Aorta (tissue), 5 donors: ENCODE measurements at places on chromosomes 7 and 10. TPM values are rescaled to one million over a fixed set of nuclear protein-coding genes. Genes with fewer than 3 reads are reported as not detected.

DNA sequence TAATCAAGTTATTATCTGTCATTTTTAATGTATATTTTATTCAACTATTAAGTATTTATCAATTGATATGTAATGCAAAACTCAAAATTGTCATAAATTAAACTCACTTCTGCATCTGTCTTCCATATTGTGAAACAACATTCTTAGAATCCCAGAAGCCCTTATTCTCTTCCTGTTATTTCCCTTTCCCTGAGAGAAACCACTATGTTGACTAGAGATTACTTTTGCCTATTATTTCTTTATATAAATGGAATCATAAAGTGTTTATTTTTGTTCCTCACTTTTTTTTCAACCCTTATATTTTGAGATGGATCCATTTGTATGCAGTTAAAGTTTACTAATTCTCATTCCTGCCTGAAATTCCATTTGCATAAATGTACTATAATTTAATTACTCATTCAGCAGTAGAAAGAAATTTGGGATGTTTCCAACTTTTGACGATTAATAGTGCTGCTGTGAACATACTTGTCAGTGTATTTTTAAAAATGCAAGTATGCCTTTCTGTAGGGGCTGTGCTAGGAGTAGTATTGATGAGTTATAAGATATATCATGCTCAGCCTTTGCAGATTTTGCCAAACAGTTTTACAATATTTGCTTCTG is 211.2 kb downstream of the SEMA3D start:
- H3K4me1 ChIP-seq: no peaks in the 10 kb centered on the region
- DNase-seq: no peak
- H3K27me3 ChIP-seq: no peaks in the 10 kb centered on the region
- no peak overlapping the region for H3K4me3 ChIP-seq
- H3K27ac ChIP-seq: no peak overlapping the region

- H3K4me1 ChIP-seq: no peaks in the 10 kb centered on the region
- DNase-seq: no peak
- no peak overlapping the region for H3K4me3 ChIP-seq
- H3K27me3 ChIP-seq: no peaks in the 10 kb centered on the region
- no peak overlapping the region for H3K27ac ChIP-seq
Measured at GRCh38 chr7:33687625-33688024, 217.7 kb upstream of the BMPER start.

- H3K36me3 ChIP-seq: no peaks in the 10 kb centered on the region
- no peak for DNase-seq
- no peak overlapping the region for H3K27ac ChIP-seq
- H3K27me3 ChIP-seq: no peaks in the 10 kb centered on the region
- no peak overlapping the region for H3K4me3 ChIP-seq
- H3K4me1 ChIP-seq: no peaks in the 10 kb centered on the region
Measured at GRCh38 chr7:113731571-113731970, 187.2 kb downstream of the PPP1R3A start.

- H3K4me1 ChIP-seq: no peaks in the 10 kb centered on the region
- H3K27me3 ChIP-seq: no peaks in the 10 kb centered on the region
- H3K36me3 ChIP-seq: no peaks in the 10 kb centered on the region
Measured at GRCh38 chr7:133207687-133208086, 45.2 kb upstream of the EXOC4 start.

DNA sequence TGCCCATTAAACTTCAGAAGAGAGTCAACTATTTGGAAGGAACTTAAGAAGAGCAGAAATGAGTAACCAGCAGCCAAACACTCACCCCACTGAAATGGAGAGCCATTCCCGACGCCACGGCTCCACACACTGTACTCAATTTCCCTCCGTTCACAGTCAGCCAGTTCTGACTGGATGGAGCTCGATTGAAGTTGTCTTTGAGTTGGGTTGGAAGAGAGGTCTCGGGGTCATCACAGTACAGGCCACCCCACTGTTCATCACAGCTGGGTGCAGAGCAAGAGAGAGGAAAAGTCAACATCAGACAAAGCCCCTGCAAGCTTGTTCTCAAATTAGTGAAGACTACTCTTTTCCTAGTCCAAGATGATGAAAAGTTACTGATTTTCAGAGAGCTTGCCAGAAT is 75.9 kb upstream of the SLC26A5 start:
- DNase-seq: no peak
- H3K4me1 ChIP-seq: no peaks in the 10 kb centered on the region
- H3K4me3 ChIP-seq: no peak overlapping the region
- no peak overlapping the region for H3K27ac ChIP-seq

DNA sequence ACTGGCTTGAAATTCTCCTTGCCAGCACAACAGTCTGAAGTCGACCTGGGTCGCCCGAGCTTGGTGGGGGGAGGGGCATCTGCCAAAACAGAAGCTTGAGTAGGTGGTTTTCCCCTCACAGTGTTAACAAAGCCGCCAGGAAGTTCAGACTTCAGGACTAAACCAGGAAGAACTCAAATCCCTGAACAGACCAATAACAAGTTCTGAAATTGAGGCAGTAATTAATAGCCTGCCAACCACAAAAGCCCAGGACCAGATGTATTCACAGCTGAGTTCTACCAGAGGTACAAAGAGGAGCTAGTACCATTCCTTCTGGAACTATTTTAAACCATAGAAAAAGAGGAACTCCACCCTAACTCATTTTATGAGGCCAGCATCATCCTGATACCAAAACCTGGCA is 45.3 kb downstream of the LRRC72 start:
- no peak overlapping the region for H3K4me3 ChIP-seq
- H3K27ac ChIP-seq: no peak overlapping the region
- no peaks in the 10 kb centered on the region for H3K36me3 ChIP-seq

IQUB gene
- 0.39 TPM for total RNA-seq

GRCh38 chr10:119112056-119112455 is 8.1 kb downstream of the DENND10 start:
- no peak for DNase-seq
- H3K27me3 ChIP-seq: no peaks in the 10 kb centered on the region
- H3K27ac ChIP-seq: no peak overlapping the region
- no peaks in the 10 kb centered on the region for H3K4me1 ChIP-seq
- H3K4me3 ChIP-seq: no peak overlapping the region

MEIG1 gene
- total RNA-seq: not detected

DNA sequence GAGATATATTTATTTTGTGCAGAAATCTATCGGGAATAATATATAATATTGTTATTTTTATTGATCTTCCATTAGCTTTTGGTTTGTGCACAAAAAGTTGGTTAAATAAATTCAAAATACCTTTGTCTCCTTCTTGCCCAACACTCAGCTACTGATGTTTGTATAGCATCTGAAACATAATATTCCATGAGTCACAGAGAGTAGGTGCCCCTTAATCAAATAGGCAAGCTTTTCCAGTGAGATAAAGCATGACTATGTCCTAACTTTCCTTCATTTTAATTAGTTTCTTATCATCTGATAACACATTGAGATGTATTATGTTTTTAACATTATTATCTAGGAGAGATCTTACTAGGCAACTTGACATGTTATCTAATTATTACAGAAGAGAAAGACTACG is 432.2 kb downstream of the KIF20B start:
- no peaks in the 10 kb centered on the region for H3K4me1 ChIP-seq
- H3K27me3 ChIP-seq: no peaks in the 10 kb centered on the region
- no peak overlapping the region for H3K4me3 ChIP-seq

DNA sequence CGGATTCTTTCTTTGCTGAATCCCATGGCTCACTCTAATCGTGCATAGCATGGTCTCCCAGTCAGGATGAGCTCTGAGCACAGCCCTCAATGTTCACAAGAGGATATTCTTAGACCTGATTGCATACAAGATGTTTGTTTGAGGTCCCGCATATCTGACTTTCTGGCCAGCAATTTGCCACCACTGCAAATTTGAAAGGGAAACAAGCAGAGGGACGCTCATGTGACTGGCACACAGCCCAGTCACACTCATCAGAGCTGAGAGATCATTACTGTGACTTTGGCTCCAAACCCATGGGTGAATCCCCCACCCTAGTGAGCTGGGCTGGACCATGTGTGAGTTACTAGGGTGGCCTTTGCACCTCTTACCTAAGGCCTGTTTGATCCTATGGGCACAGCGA is 9.9 kb downstream of the TAS2R41 start:
- no peaks in the 10 kb centered on the region for H3K4me1 ChIP-seq
- no peak overlapping the region for H3K27ac ChIP-seq
- no peaks in the 10 kb centered on the region for H3K27me3 ChIP-seq
- DNase-seq: no peak

VAX1 gene
- total RNA-seq: not detected

PPP3CB gene
- 61.0 TPM for total RNA-seq

FAM24B gene
- total RNA-seq: 3.9 TPM

GRCh38 chr10:32141018-32141807 is 85.0 kb upstream of the KIF5B start:
- no peak overlapping the region for H3K27ac ChIP-seq
- no peaks in the 10 kb centered on the region for H3K36me3 ChIP-seq
- DNase-seq: no peak
- no peak overlapping the region for H3K4me3 ChIP-seq

MAP3K8 gene
- total RNA-seq: 80.3 TPM

- no peaks in the 10 kb centered on the region for H3K27me3 ChIP-seq
- no peak overlapping the region for H3K27ac ChIP-seq
- no peaks in the 10 kb centered on the region for H3K36me3 ChIP-seq
- H3K4me1 ChIP-seq: no peaks in the 10 kb centered on the region
- no peak for DNase-seq
- H3K4me3 ChIP-seq: no peak overlapping the region
Measured at GRCh38 chr10:10958041-10958440, 59.6 kb upstream of the CELF2 start.

- no peak for DNase-seq
- no peak overlapping the region for H3K27ac ChIP-seq
- H3K27me3 ChIP-seq: no peaks in the 10 kb centered on the region
Measured at GRCh38 chr10:7318836-7319235, 92.0 kb downstream of the SFMBT2 start.

- no peak for DNase-seq
- H3K4me3 ChIP-seq: no peak overlapping the region
- H3K4me1 ChIP-seq: peaks cover 9% of the 10 kb centered on the region
- H3K36me3 ChIP-seq: no peaks in the 10 kb centered on the region
- no peaks in the 10 kb centered on the region for H3K27me3 ChIP-seq
Measured at GRCh38 chr7:102916881-102917280, 4.1 kb downstream of the LRRC17 start.

DNA sequence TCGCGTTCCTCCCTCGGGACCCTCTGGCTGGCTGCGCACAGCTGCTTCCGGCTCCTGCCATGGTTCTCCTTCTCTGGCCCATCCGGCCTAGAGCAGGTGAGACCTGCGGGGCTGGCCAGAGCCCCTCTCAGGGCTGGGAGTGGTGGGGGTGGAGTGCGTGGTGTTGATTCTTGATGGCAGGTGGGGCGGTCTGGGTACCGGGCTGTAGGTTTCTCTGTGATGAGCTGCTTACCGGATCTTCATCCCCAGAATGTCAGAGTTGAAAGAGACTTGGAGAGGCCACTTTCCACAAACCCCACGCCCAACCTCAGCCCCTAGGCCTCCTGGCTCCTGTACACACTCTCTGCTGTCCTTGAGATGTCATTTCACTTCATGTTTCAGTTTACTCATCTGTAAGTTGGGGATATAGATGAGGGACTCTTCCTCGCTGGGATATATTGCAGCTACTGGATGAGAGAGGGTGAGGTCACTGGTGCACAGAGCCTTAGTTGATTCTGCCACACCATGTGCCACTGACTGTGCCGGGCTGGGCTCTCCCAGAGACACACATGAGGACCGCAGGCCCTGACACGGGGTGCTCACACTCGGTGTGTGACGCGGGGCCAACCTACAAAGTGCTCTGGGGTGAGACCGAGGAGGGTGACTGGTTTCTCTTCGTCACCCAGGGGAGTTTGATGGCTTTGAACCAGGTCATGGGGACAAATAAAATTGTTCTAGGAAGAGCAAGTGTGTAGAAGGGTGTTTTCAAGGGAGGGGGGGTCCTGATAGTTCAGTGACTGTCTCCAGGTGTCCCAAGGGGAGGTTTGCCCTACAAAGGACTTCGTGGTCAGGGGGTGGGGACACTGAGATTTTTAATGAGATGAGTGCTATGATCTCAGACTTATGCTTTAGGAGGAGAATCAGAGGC is 29.5 kb downstream of the ZNF775 start:
- no peak overlapping the region for H3K4me3 ChIP-seq
- no peaks in the 10 kb centered on the region for H3K36me3 ChIP-seq
- no peak overlapping the region for H3K27ac ChIP-seq
- DNase-seq: no peak
- no peaks in the 10 kb centered on the region for H3K27me3 ChIP-seq

- H3K27ac ChIP-seq: no peak overlapping the region
- H3K4me1 ChIP-seq: no peaks in the 10 kb centered on the region
- H3K36me3 ChIP-seq: no peaks in the 10 kb centered on the region
- no peaks in the 10 kb centered on the region for H3K27me3 ChIP-seq
- no peak overlapping the region for H3K4me3 ChIP-seq
Measured at GRCh38 chr7:39451901-39452300, 114.3 kb upstream of the YAE1 start.

- no peaks in the 10 kb centered on the region for H3K36me3 ChIP-seq
- no peak overlapping the region for H3K27ac ChIP-seq
- no peak overlapping the region for H3K4me3 ChIP-seq
- no peaks in the 10 kb centered on the region for H3K4me1 ChIP-seq
Measured at GRCh38 chr7:96300502-96300901, 21.4 kb downstream of the SLC25A13 start.

GRCh38 chr10:131270461-131271190 is 40.9 kb downstream of the TCERG1L start:
- no peaks in the 10 kb centered on the region for H3K4me1 ChIP-seq
- no peak overlapping the region for H3K4me3 ChIP-seq
- no peak for DNase-seq

- no peak for DNase-seq
- H3K27ac ChIP-seq: no peak overlapping the region
- H3K27me3 ChIP-seq: no peaks in the 10 kb centered on the region
- H3K36me3 ChIP-seq: no peaks in the 10 kb centered on the region
- H3K4me3 ChIP-seq: no peak overlapping the region
Measured at GRCh38 chr7:13577566-13578145, 411.8 kb downstream of the ETV1 start.

POR gene
- total RNA-seq: 87.4 TPM

DNA sequence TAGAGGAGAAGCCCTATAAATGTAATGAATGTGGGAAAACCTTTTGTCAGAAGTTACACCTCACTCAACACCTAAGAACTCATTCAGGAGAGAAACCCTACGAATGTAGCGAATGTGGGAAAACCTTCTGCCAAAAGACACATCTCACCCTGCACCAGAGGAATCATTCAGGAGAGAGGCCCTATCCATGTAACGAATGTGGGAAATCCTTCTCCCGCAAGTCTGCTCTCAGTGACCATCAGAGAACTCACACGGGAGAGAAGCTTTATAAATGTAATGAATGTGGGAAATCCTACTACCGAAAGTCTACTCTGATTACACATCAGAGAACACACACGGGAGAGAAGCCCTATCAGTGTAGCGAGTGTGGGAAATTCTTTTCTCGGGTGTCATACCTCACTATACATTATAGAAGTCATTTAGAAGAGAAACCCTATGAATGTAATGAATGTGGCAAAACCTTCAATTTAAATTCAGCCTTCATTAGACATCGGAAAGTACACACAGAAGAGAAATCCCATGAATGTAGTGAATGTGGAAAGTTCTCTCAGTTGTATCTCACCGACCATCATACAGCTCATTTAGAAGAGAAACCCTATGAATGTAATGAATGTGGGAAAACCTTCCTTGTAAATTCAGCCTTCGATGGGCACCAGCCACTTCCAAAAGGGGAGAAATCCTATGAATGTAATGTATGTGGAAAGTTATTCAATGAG is 18.9 kb downstream of the RBAK start:
- no peak overlapping the region for H3K27ac ChIP-seq
- peaks cover 26% of the 10 kb centered on the region for H3K36me3 ChIP-seq
- no peaks in the 10 kb centered on the region for H3K27me3 ChIP-seq
